ENCODE measurements at places on chromosomes 3 and 15.

GRCh38 chr3:7707187-7707586 is 794.4 kb upstream of the LMCD1 start:
- DNase-seq: no peak

DNA sequence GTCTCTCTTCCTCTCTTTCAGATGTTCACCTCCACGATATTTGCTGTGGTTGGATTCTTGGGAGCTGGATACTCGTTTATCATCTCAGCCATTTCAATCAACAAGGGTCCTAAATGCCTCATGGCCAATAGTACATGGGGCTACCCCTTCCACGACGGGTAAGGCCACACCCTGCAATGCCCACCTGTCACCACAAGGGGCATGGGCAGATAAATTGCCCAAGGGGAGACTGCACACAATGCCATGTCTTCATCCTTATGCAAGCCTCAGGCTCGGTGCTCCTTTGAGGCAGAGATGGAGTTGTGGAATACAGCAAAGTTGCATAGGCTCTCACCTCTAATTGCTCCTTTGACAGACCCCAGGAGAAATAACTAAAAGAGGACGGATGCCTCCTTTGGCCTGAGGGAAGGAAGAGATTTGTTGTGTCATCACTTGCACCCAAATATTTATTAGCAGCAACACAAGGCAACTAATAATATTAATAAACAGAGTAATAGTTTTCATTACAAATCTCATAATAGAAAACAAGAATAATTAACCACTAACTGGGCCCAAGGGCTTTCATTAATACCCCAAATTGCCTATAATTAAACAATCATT is 13.2 kb downstream of the TM4SF4 start:
- no peak for DNase-seq

GRCh38 chr3:10449436-10449835 is 56.0 kb downstream of the ATP2B2 start:
- DNase-seq: no peak

GRCh38 chr3:28334552-28334951 is 14.0 kb upstream of the ZCWPW2 start:
- no peak for DNase-seq

DNA sequence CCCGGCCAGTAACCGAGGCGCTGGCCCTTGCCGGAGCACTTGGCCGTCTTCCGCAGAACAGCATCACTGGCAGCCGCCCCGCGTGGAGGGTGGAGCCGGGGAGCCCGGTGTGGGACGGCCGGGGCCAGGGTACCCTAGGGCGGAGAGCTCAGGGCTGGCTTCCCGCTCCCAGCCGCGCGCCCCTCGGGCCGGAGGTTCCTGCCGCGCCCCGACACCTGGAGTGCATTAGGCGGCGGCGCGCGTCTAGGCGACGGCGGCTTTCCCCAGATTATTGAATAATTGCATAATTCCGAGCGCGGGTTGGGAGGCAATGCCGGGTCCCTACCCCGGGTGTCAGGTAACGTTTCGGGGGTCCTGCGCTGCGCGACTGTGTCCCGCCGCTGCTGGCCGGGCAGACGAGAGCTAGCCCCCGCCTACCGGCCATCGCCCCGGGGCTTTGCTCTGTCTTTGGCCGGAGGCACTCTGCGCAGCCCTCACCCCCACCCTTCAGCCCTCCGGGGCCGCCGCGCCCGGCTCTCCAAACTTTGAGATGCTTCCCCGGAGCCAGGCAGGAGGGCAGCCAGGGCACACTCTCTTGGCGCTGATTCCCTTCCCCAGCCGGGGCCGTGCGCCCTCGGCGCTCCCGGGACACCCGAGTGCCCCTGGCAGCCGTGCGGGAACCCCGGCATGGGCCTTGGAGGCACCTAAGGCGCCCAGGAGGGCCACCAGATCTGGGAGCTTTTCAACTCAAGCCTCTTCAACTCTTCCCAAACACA is 749 bp downstream of the ITGA11 start:
- no peak for DNase-seq

- no peak for DNase-seq
Measured at GRCh38 chr3:143648218-143648617, 200.1 kb downstream of the SLC9A9 start.

- DNase-seq: no peak
Measured at GRCh38 chr3:136989781-136990524, 32.2 kb downstream of the IL20RB start.

- DNase-seq: no peak
Measured at GRCh38 chr3:9147215-9147895, 102.1 kb downstream of the SRGAP3 start.

DNA sequence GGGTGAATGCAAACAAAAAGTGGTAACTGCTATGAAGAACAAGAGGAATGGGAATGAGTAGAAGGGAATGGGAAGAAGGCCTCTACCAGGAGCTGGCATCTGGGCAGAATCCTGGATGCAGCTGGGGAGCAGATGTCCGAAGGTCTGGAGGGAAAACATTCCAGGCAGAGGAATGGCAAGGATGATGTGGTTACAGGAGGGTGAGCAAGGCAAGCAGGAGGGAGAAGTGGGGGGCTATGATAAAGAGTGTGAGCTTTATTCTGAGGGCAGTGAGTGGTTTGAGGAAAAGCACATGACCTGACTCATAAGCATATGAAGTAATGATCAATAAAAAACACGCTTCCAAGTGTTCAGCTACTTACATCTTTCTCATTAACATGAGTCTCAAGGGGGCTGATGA is 17.1 kb downstream of the SKIC8 start:
- no peak for DNase-seq

- peak; percentile 55 for DNase-seq
Measured at GRCh38 chr15:71443538-71443937, 328.3 kb downstream of the THSD4 start.

GRCh38 chr3:48222616-48223513 is at the start of gene CAMP:
Gene CAMP, plus strand, starts transcription at chr3:48223495. Its CDS starts 17 bp downstream, at chr3:48223512.
- no peak for DNase-seq

GRCh38 chr3:34294240-34294639 is 495.8 kb downstream of the PDCD6IP start:
- no peak for DNase-seq

DNA sequence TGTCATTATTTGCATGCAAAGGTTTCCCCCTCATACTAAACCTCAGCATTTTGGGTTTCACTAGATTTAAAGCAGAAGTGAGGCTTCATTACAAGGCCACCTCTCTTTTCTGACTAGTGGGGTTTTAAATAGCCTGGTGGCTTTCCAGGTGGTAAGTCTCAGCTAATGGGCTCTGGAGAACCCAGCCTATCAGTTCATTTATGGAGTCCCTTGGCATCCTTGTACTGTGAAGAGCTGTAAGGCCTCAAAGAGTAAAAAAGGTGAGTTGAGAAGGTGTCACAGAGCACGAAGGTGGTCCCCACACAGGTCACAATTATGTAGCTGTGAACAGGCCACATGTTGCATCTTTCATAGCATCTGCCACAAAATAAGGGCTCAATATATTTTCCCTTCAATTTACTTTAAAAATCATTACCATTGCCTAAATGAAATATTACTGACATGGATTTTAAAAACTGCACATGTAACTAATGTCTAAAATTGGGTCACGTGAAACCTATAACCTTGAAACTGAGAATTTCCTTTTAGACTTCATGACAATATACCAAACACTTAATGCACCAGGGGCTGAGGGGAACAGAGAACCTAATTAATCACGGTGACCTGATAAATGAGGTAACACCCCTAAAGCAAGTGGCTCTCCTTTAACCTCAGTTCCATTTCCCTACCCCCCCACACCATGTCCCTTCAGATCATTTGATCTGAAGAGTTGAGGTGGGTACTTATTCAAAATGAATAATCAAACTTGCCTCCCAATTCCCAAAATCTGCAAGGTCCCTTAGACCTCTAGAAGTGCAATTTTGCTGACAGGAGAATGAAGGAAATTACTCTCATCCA is 1.3 kb downstream of the NGLY1 start:
- DNase-seq: no peak

DNA sequence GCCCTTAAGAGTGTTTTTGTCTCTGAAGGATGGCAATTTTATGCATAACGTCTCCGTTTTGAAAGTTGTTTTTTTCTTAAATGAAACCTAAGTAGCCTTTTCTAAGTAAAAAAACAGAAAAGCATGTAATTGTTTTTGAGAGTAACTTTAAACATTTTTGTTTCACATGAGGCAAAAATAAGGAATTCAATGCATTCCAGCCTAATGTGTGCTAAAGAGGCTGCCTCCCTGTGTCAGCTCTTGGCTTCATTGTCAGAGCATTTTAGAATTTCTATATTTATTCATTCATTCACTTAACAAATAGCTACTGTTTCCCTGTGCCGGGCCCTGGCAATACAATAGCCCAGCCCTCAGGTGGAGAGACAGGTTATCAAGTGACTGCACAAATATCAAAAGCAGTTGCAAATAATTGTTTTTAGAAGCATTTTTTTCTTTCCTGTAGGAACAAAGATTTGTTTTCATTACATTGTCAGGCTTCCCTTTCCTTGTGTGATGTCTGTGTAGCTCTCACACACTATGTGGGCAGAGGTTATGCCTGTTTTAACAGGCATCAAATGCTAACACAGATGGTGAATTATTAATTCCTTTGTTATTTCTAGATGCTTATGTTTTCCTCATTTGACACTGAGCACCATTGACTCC is 81.9 kb downstream of the CCK start:
- no peak for DNase-seq

DNA sequence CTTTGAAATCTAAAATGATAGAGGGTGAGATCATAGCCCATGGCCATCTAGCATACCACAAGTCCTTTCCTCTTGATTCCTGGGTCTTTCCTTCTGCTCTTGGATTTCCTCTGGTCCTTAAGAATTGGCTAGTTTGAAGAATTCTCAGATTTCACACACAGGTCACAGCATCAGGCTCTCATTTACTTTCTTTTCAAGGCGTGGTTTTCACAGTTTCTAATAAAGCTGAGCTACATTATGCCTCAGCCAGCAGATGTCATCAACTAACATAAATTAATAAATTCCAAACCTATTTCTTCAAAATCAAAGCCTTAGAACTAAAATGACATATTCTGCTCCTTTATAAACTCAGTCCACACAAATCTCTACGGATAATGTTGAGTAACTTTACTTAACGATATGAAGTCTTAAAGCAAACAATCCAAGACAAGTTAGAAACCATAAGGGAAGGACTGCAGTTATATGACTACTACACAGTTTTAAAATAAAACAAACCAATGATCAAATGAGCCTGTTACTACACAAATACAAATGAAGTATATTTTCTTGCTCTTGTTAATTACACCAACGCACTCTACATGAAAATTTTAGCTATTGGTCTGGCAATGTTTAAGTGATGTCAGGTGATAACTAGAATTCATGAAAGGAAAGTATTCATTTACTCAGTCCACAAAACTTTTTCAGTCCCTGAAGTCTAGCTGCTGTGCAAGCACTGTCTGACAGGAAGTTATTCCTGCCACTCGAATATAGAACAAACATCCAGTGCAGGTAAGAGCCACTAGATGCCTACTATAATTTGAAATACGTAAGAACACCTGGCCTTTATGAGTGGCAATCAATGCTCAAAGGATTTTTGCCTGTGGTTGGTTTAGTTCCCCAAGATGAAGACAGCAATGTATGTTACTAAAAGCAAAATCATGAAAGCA is 9.2 kb downstream of the CCDC14 start:
- DNase-seq: no peak

GRCh38 chr15:68400066-68400456 is 31.9 kb downstream of the ITGA11 start:
- no peak for DNase-seq

DNA sequence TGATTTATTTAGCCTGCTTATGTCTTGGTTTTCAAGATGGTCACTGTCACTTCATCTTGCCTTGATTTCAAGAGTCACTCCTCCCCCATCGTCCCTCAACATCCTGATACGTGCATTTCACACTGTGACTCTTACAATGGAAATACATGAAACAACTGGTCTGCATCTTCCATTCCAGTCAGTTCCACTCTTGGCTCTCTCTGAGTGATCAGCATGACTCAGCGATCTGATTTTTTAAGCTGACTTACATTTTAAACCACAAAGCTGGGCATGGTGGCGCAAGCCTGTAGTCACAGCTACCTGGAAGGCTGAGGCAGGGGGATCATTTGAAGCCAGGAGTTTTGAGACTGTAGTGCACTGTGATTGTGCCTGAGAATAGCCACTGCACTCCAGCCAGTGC is 271.2 kb upstream of the ROPN1 start:
- no peak for DNase-seq

DNA sequence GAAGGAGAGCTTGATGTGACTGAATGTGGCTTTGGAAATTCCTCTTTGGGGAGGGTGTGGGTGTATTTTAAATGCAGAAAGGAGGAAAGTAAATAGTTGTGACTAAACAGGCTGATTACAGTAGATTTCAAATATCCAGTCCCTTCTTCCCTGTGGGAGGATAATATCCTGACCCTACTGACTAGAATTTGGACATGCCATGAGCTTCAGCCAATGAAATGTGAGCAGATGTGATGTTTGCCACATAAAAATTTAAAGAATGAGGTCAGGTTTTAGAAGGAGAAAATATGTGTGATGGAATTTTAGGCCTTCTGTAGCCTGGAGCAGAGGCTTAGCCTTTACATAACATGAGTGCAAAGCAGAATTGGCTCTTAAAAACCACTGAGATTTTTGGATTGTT is 1218.9 kb downstream of the ROBO2 start:
- no peak for DNase-seq

- DNase-seq: no peak
Measured at GRCh38 chr3:82736696-82737277, 975.3 kb upstream of the GBE1 start.

- no peak for DNase-seq
Measured at GRCh38 chr15:45641999-45642932, 7.4 kb downstream of the SQOR start.

GRCh38 chr15:70833422-70833821 is 20.5 kb downstream of the LARP6 start:
- DNase-seq: no peak

GRCh38 chr3:117443014-117443413 is 733.4 kb downstream of the TUSC7 start:
- no peak for DNase-seq

- no peak for DNase-seq
Measured at GRCh38 chr3:195853996-195854395, 42.3 kb upstream of the MUC4 start.

- DNase-seq: no peak
Measured at GRCh38 chr3:132342183-132342582, 25.0 kb downstream of the ACP3 start.

DNA sequence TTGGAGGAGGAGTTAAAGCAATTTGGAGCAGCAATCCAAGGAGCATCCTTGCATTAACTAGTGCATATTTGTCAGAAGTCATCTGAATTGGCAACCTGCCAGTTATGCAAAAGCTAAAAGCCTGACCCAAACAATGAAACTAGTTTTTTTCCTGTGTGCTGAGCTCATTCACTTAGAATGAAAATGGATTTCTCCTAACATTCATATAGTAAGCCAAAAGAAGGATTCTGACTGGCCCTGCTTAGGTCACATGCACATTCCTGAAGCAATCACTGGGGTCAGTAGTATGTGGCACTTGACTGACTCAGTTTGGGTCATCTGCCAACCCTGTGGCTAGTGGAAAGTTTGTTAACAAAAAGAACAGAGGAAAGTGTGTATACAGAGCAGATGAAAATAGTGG is 30.5 kb downstream of the OXSM start:
- DNase-seq: no peak
